ENCODE measurements at places on chromosomes 2 and 18.

DNA sequence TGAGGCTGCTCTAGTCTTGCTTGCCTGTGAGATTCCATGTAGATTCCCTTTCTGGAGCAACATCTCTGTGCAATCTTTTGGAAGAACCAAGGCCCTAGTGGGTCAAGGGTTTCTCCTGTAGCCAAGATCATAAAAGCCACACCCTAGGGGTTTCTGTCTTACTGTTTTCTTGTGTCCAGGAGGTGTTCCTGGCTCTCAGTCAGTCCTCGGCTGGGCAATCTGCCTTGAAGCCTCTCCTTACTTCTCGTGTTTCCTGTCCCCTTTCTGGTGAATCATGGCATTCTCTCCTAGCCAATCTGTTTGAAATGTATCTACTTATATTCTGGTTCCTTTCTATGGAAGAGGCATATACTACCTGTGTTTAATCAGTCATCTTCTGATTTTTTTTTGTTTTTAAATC lies 484.8 kb upstream of the UBE2E3 start:
- DNase-seq, result no peak

- peak; percentile 88 for DNase-seq
Observed at GRCh38 chr2:99775585-99775984, 285.8 kb upstream of the REV1 start.

- no peak for DNase-seq
Observed at GRCh38 chr2:144595279-144595678, 75.4 kb upstream of the ZEB2 start.

GRCh38 chr2:169363560-169364150 lies 1.3 kb upstream of the LRP2 start:
- DNase-seq, result no peak

- no peak for DNase-seq
Observed at GRCh38 chr18:70197026-70197425, 8.5 kb downstream of the RTTN start.

- no peak for DNase-seq
Observed at GRCh38 chr18:78123144-78123909, 856.3 kb upstream of the SALL3 start.

GRCh38 chr18:35481960-35482366 lies 15.8 kb downstream of the INO80C start:
- no peak for DNase-seq

DNA sequence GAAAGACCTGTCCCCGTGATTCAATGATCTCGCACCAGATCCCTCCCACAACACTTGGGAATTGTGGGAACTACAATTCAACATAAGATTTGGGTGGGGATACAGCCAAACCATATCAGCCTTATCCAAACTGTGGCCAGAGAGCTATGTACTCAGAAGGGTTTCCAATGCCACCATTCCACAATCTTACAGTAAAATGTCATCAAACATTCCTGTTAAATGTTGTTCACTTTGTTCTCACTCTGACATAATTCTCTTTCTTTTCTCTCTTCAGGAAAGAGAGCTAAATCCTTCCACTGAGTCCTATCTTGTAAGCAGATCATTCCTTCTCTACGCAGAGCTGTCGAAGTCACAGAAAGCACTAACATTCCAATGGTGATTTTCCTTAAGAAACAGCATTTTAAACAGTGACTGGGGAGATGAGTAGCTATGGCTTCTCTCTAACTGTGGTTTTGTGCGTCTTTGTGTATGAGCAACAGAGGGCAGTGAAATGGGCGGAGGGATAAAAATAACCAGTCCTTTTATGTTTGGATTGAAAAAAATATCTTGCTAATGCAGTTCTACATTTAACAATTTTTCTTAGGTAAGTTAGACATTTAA lies 684.7 kb downstream of the EPHA4 start:
- peak; percentile 29 for DNase-seq

DNA sequence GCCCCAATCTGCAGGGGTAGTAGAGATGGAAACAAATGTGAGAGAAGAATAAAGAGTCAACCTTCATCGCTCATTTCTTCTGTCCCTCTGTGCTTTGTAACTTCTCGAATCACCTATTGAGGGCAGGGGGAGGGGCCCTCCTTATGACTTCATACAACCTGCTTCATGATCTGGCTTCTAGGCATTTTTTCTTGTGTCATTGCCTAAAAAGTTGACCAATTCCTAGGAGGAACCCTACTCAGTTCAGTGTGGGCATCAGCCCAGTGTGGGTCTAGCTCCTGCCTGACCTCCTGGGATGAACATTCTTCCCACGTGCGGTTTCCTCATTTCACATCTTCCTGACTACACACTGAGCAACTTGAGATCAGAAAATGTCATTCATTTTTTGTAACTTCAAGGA lies 46.3 kb upstream of the CREB1 start:
- DNase-seq, result peak; percentile 69

- DNase-seq, result peak; percentile 17
Observed at GRCh38 chr18:24734058-24734457, 273.6 kb downstream of the HRH4 start.

DNA sequence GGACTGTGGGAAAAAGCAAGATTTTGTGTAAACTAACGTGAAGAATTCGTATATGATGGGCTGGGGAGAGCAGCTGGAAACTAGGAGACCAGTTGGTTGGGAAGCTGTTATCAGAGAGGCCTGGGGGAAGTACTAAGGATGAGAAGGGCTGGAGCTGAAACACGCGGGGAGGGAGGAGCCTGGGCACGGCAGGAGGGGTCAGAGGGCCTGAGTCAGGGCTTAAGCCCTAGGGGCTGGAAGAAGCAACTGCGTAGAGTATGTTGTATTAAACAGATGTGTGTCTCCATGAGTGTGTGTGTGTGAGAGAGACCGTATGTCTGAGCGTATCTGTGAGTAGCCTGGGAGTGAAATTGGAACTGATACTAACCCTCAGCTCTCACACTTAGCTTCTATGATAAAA lies 8.4 kb downstream of the POMC start:
- DNase-seq, result peak; percentile 18

DNA sequence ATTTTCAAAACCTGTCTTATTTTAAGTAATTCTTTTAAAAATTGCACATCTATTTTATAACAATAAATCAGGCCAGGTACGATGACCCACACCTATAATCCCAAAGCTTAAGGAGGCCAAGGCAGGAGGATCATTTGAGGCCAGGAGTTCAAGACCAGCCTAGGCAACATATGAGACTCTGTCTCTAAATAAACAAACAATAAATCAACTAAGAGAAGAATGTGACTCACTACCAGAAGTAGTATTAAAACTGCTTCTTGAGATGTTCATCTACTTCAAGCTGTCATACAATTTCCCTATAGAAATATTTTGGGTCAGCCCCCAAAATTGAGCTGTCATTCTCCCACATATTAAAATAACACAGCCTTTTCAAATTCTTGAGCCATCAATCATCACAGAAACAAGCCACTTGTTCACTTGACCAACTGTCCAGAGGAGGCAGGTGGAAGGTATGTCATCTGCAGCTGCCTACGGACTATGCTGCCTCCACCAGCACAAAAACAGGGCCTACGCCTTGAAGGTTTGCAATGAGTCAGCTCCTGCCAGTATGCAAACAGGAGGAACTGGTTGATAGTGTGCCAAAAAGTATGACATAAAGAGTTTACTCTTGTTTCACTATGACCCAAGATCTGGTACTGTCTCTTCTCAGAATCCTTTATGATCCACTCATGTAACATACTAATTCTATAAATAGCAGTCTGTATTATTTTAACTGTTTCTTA lies 33.6 kb downstream of the KIDINS220 start:
- DNase-seq, result peak; percentile 59

DNA sequence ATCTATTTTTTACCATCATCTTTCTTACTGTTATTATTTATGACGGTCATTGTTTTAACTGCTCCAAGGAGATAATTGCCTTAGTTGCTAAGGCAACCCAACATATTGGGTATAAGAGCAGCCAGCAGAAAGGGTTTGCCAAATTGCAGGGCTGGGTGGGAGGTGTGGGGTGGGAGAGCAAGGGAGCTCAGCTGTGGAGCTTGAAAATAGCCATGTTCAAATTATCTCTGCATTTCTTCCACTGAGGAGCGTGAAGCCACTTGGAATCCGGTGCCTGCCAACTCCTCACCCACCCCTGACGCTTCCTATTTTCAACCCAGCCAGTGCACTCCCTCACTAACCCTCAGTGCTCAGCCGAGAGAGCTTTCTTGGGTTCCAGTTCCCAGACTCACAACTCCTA lies 60.8 kb downstream of the SETBP1 start:
- DNase-seq, result no peak

DNA sequence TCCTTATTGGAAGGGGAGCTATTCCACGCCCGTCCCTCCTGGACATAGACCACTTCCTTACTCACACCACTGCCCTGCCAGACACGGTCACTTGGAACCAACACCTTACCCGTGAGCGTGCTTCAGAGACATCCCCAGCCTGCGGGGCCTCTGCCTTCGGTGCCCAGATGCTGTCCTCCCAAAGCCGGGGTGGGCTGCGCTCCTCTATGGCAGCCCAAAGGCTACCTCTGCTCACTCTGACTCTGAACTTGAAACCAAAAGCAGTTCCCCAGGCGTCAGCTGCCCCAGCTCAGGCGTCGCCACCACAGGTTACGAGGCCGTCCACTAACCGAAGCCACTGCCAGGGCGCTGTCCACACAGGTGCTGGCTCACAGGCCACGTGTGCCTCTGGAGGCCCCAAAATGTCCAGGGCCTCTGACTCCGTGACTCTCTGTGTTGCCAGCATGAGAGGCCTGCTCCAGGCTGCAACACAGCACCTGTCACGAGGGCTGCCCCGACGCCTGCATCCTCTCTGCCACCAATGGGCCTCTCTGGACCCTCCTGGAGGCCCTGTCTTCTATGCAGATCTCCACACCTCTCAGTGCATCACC lies 23.8 kb downstream of the HDAC4 start:
- DNase-seq, result no peak

GRCh38 chr18:79493801-79494211 lies 98.1 kb downstream of the NFATC1 start:
- no peak for DNase-seq

DNA sequence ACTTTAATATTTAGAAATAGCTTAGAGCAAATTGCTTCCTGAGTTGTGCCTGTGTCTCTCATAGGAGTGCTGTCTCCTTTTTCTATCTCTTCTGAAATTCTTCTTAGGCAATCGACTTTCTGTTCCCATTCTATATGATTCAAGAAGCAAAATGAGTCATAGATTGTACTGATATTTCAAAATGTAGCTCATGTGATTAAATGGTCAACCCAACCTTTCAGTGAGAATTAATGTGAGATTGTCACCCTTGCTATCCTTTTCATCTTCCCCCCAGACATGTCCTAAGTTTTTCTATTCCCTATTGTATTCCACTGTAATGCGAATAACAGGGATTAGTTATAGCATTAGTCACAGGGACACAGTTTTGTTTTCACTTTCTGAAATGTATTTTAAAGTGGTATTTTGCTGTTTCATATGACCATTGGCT lies 413.6 kb downstream of the THSD7B start:
- DNase-seq, result peak; percentile 41

DNA sequence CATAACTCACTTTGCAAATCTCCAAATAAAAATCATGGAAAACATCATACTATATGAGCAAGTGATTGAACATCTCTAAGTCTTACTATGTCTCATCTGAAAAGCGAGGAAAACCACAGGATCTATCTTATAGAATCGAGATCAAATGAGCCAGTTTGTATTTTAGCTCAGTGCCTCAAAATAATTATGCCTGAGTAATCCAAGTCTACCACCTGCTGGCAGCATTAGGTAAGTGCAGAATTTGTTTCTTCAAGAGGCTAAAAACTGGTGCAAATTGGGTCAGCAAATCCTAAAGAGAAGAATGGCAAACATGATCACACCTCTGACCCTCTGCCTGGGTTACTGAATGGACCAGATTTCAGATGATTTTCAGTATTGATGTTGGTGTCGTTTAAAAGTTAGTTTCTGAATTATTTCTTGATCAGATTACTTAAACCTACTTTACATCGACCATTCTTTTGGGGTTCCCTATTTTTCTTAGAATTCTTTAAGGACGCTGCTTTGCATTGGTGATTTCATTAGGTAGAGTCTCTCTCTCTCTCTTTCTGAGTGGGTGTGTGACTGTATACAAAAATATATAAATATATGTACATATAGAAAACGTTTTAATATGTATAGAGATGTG lies 12.7 kb upstream of the FHOD3 start:
- peak; percentile 68 for DNase-seq

GRCh38 chr2:24022975-24023575 lies 13.2 kb downstream of the MFSD2B start:
- DNase-seq, result no peak

DNA sequence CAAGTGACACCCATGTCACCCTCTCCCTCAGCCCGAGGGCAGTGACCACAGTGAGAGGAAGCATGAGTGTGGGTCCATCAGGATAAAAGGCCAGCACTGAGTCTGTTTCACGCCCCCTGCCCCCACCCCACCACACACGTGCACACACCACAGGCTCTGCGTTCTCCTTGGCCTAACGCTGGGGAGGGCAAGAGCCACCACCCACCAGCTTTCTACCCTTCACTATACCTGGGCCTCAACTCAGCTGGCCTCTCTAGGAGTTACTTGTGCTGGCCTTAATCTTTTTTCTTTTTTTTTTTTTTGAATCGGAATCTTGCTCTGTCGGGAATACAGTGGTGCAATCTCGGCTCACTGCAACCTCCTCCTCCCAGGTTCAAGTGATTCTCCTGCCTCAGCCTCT lies 140.5 kb downstream of the ZFP36L2 start:
- DNase-seq, result no peak

GRCh38 chr18:23194155-23194996 lies 59.1 kb downstream of the CABLES1 start:
- DNase-seq, result peak; percentile 27

- DNase-seq, result peak; percentile 28
Observed at GRCh38 chr2:129396980-129397599, 582.4 kb upstream of the RAB6C start.

- no peak for DNase-seq
Observed at GRCh38 chr2:233650981-233651380, 14.7 kb downstream of the UGT1A10 start.

DNA sequence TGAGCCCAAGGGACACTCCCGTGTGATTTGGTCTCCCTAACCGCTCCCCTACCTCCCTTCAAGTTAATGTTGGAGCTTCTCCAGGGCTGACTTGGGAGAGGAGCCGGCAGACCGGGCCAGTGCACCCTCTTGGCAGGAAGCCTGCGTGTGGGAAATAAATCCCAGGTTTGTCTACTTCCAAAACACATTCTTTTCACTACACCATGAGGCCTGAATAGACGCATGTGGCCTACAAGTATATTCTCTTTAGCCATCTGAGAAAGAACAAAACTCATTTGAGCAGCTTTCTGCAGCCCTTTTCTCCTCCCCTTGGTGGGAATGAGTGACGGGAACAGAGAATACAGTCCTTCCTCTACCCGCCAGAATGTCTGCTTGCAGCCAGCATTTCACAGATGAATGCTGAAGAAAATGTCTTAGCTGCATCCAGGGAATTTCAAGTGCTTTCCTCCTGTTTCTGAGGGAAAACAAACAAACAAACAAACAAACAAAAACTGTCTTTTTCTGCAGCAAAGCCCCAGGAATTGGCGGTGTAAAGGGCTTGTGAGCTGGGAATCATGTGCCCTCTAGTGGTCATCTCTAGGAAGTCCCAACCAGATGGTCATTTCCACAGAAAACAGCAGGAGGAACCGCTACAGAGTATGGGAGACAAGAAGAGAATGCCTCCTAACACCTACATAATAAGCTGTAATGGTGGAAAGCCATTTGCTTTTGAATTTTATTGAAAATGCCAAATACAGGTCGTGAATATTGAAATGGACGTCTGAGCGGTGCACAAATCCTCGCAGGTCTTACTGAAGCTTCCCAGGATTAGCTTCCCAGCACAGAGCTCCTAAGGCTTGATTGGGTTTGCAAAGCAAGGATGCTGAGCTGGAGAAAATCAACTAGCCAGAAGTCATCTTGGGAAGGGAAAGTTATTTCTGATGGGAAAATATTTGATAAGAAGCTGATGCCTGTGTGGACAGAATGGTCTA lies 41.2 kb upstream of the DAPL1 start:
- peak; percentile 59 for DNase-seq

All from fibroblast of skin of scalp (primary cell).